Stimulated activated CD4-positive, alpha-beta T cell treated with anti-CD3 and anti-CD28 coated beads, Interleukin-15, amount 100 ng/mL, for 24 hours (primary cell): ENCODE measurements at places on chromosomes 5 and 9.
A peak's percentile ranks its signal among the peaks of the same experiment; 100 is the strongest.

GRCh38 chr9:120716483-120716882 lies 2.2 kb upstream of the MEGF9 start:
- no peak for DNase-seq

DNA sequence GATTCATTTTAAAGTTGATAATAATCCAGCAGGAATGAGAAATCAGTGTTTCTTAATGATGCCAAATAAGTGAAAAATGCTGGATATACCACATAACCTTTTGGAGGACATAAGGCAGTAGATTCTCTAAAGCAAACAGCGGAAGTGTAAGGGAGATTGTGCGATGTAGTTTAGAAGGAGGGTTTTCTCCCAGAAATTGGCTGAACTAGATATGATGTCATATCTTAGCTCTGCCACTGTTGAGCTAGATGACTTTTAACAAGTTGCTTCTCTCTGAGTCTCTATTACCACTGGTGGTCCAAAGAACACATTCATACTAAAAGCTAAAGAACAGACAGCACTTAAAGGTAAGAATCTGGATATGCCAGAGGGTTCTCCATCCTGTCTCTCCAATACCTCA lies 107.0 kb downstream of the NR6A1 start:
- DNase-seq = no peak

- no peak for DNase-seq
These were observed 42.1 kb downstream of the PPP1R2B start for GRCh38 chr5:156892223-156892622.

GRCh38 chr9:136644593-136645351 lies 17.9 kb upstream of the EGFL7 start:
- peak; percentile 86 for DNase-seq

GRCh38 chr5:99272576-99272975 lies 343.8 kb upstream of the CHD1 start:
- no peak for DNase-seq

DNA sequence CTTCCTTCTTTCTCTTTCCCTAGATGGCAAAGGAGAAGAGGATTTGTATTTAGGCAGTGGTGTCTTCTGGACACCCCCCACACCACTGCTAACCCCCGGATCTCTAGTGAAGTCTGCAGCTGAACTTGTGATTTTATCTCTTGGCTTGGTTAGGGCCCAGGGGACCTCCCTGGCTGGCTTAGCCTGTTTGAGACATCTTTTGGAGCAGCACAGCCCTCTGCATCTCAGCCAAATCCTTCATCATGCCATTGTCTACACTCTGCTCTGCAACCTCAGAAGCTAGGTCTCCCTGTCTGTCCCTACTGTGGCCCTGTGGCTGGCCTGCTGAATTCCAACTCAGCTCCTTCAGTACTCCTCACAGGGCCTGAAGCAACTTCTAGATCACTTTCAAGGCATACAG lies 81.7 kb downstream of the MUSK start:
- DNase-seq = no peak
